ENCODE measurements at places on chromosomes 6 and 20.

GRCh38 chr6:50712291-50712690, 1.0 kb upstream of the TFAP2D start:
- DNase-seq, result no peak

DNA sequence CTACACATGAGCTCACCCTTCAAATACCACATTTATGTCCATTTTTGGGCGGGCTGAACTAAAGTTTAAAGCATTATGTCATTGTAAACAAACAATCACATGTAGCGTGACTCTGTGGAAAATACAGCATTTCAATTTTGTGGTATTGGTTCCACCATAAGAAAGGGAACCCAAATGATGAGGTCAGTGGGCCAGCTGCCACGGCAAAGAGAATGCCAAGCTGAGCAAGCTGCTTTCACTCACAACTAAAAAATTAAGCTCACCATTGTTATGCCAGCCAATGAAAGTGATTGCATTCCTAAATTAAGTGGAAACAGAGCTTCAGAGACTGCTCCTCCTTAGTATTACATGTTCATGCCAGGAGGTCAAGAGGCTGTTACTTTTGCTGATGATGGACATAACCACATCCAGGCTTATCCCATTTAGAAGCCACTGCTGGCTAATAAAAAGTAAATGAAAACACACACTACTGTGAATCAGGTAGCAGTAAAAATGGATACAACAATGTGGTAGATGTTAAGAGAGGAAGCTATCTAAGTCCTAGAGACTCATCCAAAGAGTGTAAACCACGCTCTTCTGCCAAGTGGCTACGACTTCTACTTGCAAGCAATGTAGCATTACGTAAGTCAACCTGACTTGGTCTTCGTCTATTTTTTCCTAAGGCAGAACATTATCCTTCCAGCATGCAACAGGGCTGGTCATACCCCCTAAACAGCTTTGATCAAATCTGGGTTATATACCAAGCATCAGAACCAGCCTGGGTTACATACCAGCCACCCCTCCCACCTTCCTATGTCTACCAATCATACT, 164.8 kb downstream of the BACH2 start:
- DNase-seq, result no peak

DNA sequence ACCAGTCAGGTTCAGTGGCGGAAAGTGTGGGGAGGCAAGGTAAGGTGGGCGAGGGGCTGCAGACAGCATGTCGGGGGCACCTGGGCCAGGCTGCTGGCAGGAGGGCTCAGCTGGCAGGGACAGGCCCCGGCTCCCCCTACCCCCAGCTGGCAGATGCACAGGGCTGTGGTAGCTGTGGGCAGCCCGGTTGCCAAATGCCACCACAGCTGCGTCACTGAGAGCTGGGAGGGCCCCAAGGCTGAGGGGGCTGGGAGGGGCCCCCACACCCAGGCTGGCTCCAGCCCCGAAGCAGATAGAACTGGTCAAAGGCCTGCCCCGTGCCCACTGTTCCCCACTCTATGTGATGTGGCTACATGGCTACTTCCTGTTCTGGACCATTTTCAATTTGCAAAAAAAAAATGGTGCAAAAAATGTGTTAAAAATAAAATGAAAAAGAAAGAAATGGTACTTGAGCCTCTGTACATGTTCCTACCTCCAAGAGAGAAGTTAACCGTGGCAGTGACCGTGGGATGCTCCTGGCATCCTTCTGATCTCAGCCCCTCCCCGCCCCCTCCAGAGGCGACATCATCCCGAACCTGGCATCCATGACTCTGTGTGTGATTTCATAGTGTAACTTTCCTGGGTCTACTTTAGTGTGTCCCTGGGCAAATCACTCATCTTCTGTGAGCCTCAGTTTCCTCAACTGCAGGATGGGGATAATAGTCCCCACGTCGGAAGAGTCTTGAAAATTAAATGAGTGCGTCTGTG, 64.4 kb downstream of the UBE2V1 start:
- DNase-seq, result peak; percentile 40

GRCh38 chr6:38427492-38428210, 212.1 kb downstream of the BTBD9 start:
- DNase-seq, result no peak

- no peak for DNase-seq
Measured at GRCh38 chr6:2468601-2468955, 223.2 kb upstream of the GMDS start.

- no peak for DNase-seq
Measured at GRCh38 chr6:72740135-72740534, 118.3 kb downstream of the KCNQ5 start.

DNA sequence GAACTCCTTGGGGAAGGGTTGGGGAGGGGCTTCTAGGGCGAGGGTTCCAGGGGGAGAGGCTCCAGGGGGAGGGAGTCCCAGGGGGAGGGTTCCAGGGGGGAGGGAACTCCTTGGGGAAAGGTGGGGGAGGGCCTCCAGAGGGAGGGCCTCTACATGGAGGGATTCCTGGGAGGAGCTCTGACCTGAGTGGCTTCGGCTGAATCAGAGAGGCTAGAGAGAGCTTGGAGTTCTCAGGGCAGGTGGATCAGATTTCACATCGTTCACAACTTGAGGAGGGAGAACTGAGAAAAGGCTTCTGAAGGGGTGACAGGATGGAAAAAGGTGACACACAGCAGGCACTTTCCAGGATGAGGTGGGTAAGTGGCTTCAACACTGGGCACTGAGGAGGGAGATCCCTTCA, 49.1 kb downstream of the DAAM2 start:
- DNase-seq, result no peak

DNA sequence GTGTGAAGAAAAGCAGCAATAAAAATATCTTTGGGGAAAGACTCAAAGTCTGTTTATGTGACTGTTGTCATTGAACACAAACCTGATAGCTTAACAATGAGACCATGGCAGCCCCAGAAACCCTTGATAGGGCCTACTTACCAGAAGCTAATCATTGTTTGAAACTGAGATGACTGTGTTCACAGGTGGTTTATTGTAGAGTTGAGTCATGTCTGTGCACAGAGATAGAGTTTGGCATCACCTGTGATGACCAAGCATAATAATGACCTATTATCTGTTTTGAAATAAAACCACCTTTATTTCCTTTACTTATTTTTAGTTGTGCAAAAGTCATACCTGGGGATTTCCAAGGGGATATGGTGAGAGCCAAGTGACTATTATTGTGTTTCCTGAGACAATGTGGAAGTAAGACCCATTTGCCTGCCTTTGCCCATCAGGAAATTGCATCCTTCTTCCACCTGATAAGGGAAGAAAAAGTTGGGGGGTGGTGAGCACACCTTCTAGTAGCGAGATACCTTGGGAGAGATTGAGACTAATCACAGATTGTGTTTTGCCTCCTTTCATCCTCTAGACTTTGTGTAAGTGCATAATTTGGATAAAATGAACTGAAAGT, 456.9 kb upstream of the JAG1 start:
- no peak for DNase-seq

GRCh38 chr20:23754731-23755130, 4.0 kb upstream of the CST1 start:
- DNase-seq, result no peak

DNA sequence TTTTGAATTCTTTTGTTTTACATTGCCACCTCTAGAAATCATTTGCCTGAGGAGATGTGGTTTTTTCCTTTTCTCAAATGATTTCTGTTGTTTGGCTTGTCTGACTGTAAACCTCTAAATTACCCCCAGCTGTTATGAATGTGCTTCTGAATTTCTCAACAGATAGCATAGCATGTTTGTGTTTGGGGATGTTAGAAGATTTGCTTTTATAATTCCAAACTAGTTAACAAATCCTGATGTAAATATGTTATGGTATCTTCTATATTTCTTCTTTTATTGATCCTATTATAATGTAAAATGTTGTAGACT, 31.6 kb upstream of the EZR start:
- DNase-seq, result no peak

GRCh38 chr6:96888745-96889144, 8.9 kb downstream of the NDUFAF4 start:
- DNase-seq, result no peak

DNA sequence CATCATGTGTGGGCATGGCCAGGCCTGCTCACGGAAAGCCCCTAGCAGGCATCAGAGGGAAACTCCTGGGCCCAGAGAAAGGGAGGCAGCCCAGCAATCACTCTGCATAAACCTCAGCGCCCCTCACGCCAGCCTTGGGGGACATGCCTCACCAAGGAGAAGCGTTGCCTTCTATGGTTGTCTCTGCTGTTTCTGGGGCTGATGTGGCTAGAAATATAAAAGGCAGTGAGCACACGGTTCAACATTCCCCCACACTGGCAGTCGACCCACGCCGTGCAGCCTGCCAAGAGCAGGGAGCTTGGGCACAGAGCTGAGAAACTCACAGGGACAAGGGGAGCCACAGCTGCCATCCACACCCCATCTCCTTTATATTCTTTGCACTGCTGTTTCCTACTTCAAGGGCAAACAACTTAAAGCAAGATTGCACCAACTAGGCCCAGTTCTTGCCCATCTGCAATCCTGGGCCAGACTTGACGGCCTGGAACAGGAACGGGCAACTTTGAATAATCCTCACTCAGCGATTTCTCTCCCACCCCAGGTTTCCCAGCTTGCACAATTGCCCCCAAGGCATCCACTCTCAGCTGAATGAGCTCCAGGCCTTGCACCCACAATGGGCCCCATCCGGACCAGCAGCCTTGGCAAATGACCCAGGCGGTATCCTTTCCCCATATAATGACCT, 35.5 kb upstream of the FOXC1 start:
- no peak for DNase-seq

GRCh38 chr20:63402181-63402859, 41.2 kb upstream of the CHRNA4 start:
- DNase-seq, result no peak

GRCh38 chr20:59705651-59706399, 101.5 kb downstream of the PHACTR3 start:
- DNase-seq, result no peak

DNA sequence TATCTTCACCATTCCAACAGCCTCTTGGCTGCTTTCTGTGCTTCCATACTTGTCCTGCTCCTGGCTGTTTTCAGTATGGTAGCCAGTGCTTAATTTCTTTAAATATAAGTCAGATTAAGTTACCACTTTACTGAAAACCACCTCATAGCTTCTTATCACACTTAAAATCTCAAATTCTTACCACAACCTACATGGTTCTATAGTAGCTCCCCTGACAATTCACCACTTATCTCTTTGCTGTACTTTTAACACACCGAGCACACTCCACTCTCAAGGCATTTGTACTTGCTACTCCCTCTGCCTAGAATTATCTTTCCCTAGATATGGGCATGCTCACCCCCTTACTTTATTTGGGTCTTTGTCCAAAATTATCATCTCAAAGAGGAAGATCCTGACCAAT, 369.0 kb downstream of the TENT5A start:
- no peak for DNase-seq
